Foreskin melanocyte (primary cell): ENCODE measurements at places on chromosomes 7 and 10.

DNA sequence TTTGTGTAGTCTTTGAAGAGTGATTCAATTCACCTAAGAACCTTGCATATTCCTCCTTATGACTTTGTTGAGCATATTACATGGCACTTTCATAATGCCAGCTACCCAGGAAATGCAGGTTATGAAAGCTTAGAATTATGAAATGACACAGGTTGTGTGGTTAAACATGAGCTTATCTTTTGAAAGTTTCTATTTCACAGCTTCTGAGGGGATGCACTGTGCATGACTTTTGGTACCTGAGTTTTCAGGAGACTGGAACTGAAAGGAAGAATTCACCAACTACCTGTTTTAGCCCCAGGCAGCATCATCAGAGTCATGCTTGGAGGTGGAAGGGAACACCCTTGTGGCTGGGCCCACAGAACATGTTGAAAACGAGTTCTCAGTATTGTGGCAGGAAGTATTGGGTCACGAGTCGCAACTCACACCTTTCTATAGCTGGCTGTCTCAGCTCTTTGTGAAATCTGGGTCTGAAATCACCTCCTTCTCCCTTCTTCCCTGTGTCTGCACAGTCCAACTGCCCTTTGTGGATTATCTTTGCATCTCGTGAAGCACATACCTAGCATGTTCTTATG is 228.2 kb downstream of the PTEN start:
- DNase-seq: no peak

GRCh38 chr10:123470336-123470921 is 195.7 kb upstream of the GPR26 start:
- DNase-seq: no peak

DNA sequence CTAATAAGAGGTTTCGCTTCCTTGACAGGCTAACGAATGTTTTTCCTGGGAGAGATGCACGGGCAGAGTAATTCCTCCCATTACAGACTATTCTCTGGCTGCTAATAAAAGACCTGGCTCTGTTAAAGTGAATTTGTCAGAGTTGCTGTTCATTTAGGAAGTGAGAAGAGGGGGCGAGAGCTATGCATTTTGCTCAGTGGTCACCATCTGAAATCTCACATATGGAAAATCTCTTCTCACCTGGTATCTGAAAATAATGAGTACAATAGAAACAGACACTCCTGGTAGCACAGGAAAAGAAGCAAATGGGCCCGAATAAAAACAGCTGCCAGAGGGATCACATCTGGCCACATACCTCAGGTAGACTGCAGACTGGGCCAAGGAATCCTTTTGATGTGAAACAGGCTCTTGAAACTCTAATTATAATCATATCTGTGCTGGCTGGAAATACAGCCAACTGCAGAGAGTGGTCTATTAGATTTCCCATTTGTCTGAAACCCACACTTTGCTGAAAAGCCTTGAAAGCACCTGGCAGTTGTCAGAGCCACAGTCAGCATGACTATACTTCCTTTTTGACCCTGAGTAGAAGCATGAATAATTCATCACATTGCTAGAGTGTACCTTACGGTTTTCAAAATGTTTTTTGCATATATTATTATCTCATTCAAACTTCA is 33.6 kb downstream of the AOAH start:
- no peak for DNase-seq

DNA sequence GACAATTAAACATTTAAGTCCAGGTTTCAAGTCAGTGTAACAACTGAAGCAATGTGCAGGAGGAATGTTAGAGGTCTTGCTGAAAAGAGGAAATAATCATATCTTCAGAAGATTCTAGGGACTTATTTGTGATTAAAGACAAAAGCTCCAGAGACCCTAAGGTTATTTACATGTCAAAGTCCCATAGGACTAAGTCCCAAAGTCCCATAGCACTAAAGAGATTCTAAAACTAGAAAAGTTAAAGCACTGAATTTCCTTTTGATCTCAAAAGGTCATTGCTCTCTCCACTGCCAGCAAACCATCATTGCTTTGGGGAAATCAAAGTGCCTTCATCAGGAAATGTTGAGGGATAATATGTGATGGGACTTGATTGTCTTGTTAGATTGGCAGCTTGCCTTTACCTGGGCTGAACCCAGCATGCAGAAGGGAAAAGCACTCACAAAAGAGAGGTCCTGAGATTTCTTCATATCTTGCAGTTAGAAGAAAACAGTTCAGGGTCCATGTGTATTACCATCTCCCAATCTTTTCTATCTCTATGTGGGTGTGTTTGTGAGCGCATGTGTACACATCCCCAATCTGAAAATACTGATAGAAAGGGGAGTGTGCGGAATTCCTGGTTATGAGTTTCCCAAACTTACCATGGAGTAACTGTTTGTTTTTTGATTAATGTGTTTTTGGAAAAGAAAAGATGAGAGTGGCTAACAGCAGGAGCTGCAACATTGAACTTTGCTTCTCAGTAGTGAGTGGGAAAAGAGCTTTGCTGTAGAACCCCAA is 21.8 kb downstream of the NUDT13 start:
- no peak for DNase-seq

DNA sequence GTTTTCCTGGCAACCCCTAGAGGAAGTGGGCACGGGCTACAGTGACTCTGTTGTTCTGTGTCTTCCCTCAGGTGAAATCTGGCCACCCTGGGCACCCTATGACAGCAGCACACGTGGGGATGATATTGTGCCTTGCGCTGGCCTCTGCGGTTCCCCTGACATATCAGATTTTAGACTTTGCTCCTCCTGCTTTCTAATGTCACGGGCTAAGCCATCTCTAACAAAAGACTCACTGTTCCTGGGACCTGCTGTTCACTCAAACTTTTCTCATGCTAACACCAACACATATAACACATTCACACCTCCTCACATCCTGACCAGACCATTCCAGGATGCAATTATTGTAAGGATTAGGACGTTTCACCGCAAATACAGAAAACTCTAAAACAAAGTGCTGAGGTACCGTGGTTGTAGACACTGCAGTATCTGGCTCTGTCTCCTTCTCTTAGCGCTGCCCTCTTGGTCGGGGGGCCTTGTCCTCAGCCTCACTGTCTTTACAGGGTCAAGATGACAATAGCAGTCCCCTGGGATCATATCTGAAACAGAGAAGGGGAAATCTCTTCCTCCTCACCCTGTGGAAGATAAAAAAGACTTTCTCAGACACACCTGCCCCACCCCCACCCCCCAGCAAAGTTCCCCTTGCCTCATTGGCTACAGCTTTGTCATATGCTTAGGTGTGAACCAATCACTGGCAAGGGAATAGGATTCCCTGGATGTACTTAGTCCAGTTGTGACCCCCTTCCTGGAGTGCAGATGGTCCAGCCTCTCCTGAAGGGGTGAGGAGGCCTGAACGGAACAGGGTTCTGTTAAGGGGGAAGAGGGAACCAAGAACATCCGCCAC is 14.1 kb downstream of the CHN2 start:
- DNase-seq: peak; percentile 49

- no peak for DNase-seq
Measured at GRCh38 chr7:7220821-7221220, 38.5 kb downstream of the C1GALT1 start.

GRCh38 chr10:17476073-17476472 is 21.7 kb upstream of the ST8SIA6 start:
- DNase-seq: no peak

GRCh38 chr7:147658392-147658967 is 932.1 kb upstream of the C7orf33 start:
- DNase-seq: no peak

- DNase-seq: no peak
Measured at GRCh38 chr10:90884431-90884830, 12.7 kb downstream of the RPP30 start.

DNA sequence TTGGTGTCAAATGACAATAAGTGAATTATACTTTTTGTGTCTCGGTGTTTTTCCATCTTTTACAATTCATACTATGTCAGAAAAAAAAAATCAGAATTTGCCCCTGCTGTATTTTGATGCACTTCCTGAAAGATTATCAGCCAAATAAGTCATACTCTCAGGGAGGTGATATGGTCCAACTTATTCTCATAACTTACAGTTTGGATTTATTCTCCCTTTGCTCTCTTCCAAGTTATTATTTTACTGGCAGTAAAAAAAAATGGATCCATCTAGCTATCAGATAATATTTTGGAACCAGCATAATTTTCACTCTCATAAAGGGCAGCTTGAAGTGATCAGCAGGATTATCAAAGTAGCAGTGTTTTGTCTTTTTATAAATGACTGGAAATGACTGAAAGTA is 337.1 kb downstream of the BMPER start:
- no peak for DNase-seq

DNA sequence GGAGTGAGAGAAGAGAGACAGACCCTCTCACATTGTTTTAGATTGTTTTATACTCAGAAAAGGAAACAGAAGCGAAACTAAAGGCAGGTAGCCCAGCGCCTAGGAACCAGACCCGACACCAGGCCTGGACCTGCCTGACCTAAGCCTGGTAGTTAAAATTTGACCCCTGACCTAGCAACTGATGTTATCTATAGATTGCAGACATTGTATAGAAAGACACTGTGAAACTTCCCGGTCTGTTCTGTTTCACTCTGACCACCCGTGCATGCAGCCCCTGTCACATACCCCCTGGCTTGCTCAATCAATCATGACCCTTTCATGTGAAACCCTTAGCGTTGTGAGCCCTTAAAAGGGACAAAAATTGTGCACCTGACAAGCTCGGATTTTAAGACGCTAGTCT is 31.6 kb downstream of the VIPR2 start:
- DNase-seq: no peak

- no peak for DNase-seq
Measured at GRCh38 chr10:70212879-70213278, 20.4 kb downstream of the PPA1 start.

DNA sequence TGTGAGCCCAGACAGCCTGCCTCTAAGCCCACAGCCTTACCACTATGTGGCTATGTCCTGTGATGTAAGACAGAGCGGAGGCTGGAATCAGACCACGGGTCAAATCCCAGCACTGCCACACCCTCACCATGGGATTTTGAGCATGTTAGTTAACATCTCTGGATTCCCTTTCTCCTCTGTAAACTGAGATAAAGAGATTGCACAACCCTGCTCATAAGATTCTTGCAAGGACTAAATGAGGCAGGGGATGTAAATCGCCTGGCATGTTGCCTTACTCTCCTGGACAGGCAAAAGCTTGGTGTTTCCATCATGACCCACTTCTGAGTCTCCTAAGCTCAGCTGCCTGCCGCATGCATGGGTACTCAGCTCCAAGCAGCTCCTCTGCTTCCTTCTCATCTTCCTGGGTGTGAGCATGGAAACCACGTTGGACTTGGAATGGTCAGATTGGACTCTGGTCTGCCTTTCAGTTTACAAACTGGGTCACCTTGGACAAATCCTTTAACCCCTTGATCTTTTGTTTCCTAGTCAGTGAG is 41.3 kb upstream of the MTURN start:
- DNase-seq: no peak

DNA sequence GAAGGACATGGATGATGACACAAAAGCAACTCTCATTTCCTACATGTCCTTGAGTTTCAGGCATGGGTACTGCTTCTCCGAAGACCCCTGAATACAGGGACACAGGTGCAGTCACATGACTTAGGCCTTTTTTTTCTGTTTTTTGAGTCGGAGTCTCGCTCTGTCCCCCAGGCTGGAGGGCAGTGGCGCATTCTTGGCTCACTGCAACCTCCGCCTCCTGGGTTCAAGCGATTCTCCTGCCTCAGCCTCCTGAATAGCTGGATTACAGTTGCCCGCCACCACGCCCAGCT is 26.8 kb downstream of the IFT22 start:
- no peak for DNase-seq

GRCh38 chr7:73820013-73820412 is 10.8 kb upstream of the CLDN4 start:
- no peak for DNase-seq

- DNase-seq: no peak
Measured at GRCh38 chr7:149355390-149356048, 93.5 kb downstream of the ZNF783 start.

GRCh38 chr10:92699518-92700381 is 10.0 kb downstream of the HHEX start:
- peak; percentile 60 for DNase-seq

DNA sequence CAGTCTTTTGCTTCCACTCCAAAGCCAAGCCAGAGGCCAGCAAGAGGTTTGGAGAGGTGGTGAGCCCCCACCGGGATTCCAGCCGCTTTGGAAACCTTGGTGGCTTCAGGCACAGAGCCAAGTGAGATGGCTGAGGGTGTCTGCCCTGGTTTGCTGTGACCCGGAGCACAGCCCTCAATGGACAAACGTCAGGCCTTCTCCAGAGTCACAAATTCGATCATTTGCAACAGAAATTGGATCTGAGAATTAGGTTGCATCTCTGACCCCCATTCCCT is 885 bp upstream of the NKX1-2 start:
- DNase-seq: no peak

GRCh38 chr7:29360633-29361625 is 166.4 kb downstream of the CHN2 start:
- no peak for DNase-seq

DNA sequence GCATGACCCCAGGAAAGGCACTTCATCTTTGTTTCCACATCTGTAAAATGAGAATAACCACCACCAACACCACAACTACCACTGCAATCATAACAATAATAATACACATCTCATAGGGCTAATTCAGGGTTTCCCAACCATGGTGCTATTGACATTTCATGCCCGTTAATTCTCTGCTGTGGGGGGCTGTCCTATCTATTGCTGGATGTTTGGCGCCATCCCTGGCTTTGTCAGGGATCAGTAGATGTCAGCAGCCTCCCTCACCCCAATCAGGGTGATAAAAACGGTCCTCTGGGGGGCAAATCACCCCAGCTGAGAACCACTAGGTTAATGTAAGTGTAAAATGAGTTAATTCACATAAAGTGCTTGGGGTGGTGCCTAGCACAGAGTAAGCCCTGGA is 145.8 kb downstream of the EMX2 start:
- DNase-seq: no peak

DNA sequence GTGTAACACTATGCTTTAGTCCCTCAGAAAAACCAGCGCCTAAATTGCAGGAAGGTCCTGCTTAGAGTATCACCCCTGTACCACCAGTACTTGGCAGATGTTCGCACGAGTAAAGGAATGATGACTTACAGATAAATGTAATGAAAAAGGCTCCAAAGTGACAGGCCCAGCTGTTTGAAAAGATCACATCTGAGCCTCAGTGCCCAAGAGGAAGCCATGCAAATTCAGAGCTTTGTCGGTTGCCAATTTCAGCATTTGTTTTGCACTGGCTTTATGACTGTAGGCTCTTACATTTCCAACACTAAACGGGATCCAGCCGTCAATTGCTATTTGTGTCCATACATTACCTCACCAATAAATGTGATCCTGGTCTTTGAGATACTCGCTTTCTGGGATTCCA is 60.6 kb upstream of the GAD2 start:
- no peak for DNase-seq
